ENCODE measurements at places on chromosomes 7 and 10. TPM values are rescaled to one million over a fixed set of nuclear protein-coding genes. Genes with fewer than 3 reads are reported as not detected.

The MACC1 gene
- not detected for total RNA-seq

The HTR5A gene
- not detected for total RNA-seq

The CRCP gene
- total RNA-seq = 35.0 TPM

The CCDC172 gene
- total RNA-seq = not detected

The FLNC gene
- total RNA-seq = 520 TPM

The IPMK gene
- 3.4 TPM for total RNA-seq

The ACHE gene
- total RNA-seq = 0.15 TPM

The CLRN3 gene
- not detected for total RNA-seq
